ENCODE measurements at places on chromosomes 7 and 10. TPM values are rescaled to one million over a fixed set of nuclear protein-coding genes. Genes with fewer than 3 reads are reported as not detected.

Gene GRID1
- total RNA-seq = not detected

Gene GPR15LG
- total RNA-seq = not detected

Gene INMT
- total RNA-seq = 6.6 TPM

Gene NODAL
- total RNA-seq = not detected

Gene TMEM236
- not detected for total RNA-seq

Gene TAX1BP1
- 57.8 TPM for total RNA-seq

Gene SPDYE1
- total RNA-seq = not detected

Gene FAM237B
- not detected for total RNA-seq

Gene SH2D4B
- total RNA-seq = not detected

Gene FBXL13
- 1.4 TPM for total RNA-seq

Gene PRRT4
- not detected for total RNA-seq

Gene STAM
- total RNA-seq = 20.7 TPM

Gene NYAP1
- 1.4 TPM for total RNA-seq

Gene VSTM2A
- not detected for total RNA-seq

Gene RTKN2
- total RNA-seq = 0.71 TPM

Gene TFPI2
- 763 TPM for total RNA-seq

Gene DYNC1I1
- 0.71 TPM for total RNA-seq

Gene NPC1L1
- not detected for total RNA-seq

Gene CDK14
- total RNA-seq = 36.6 TPM

Gene TMEM140
- 6.9 TPM for total RNA-seq

Gene GPR26
- total RNA-seq = not detected
